ENCODE measurements at places on chromosomes 2 and 18.
A peak's percentile ranks its signal among the peaks of the same experiment; 100 is the strongest.

DNA sequence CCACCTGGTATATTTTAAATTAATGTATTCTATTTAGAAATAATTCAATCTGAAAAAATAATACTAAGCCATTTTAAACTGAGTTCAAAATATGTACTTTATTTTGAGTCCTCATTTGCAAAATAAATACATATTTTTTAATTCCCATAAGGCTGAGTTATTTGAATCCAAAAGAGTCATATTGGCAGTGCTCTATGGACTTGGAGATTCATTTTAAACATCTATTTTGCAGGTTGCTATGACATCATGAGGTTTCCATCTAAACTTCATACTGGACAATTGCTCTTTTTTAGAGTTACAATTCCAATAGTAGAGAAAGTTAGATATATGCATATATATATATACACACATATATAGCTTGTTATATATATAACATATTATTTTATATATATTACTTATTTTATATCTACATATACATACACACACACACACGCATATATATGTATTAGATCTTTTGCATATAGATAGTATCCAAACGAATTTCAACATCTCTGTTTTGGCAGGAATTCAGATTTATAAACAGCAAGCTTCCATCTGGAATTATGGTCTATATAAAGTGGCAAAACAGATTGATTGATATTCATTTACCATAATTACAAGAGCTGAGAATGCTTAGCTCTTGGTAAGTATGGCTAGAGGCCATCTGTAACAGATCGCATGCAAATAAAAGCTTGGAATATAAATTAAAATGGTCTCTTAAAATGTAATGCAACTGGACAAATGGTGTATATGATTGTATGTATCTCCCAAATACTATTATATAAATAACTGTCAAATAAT lies 34.9 kb downstream of the NOL4 start:
- no peak for DNase-seq

GRCh38 chr2:236820763-236821344 lies 251.2 kb downstream of the ACKR3 start:
- DNase-seq: no peak

DNA sequence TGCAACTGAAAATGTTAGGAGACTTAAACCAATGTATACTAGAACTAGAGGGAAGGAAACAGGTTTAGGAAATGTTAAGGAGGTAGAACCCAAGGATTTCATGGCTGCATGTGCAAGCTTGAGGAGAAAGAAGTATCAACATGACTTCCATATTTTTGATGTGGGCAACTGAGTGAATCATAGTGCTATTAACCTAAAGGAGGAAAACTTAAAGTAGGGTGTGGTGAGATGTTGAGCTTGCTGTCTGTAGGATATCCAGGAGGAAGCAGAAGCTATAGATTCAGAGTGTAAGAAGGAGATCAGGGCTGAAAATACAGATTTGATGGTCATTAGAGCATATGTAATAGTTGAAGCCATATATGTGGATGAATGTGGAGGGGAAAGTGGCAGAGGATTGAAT lies 31.5 kb downstream of the NDC80 start:
- no peak for DNase-seq

DNA sequence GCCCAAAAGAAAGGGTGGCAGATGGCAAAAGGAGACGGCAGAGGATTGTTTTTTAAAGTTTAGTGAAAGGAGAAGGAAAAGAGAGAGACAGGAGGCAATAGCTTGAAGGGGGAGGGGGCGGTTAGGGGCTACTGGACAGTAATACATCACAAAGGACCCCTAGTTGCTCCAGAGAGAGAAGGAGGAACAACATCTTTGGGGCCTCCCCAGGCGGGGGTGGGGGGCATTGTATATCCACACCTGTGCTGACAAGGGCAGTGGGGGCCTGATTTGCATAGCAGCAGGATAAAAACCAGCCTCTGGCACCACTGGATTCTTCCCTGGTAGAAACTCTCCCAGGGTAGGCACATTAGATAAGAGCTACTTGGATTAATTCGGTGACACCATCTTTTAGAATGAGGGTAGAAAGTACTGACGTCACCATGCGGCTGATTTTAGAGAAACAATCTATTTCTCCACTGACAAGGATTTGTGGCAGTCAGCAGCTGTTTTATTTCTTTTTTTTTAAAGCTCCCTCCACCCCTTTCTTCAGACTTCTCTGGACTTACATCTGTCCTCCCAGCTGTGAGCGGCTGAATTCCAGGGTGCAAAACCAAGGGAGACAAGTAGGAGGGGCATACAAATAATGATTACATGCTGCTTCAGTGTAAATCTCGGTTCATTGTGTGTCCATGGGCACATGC lies 199.8 kb upstream of the NRP2 start:
- no peak for DNase-seq

GRCh38 chr2:69979902-69980807 lies 18.7 kb upstream of the ASPRV1 start:
- DNase-seq: no peak

- no peak for DNase-seq
Measured at GRCh38 chr18:76499637-76500340, 4.7 kb upstream of the ZNF516 start.

DNA sequence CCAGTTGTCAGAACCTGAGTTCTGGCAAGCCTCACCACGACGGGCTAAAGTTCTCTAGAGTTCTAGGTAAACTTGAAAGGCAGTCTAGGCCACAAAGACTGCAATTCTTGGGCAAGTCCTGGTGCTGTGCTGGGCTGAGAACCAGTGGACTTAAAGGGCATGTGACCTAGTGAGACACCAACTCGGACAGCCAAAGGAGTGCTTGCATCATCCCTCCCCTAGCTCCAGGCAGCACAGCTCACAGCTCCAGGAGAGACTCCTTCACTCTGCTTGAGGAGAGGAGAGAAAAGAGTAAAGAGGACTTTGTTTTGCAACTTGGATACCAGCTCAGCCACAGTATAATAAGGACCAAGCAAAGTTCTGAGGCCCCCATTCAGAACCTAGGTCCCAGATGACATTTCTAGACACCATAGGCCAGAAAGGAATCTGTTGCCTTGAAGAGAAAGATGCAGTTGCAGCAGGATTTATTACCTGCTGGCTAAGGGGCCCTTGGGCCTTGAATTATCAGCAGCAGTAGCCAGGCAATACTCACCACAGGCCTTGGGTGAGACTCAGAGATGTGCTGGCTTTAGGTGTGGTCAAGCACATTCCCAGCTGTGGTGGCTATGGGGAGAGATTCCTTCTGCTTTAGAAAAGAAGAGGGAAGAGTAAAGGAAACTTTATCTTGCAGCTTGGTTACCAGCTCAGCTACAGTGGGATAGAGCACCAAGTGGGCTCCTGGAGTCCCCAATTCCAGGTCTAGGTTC lies 51.8 kb downstream of the UPP2 start:
- no peak for DNase-seq

GRCh38 chr2:176599796-176600485 lies 330.7 kb downstream of the MTX2 start:
- DNase-seq: no peak

GRCh38 chr2:218347172-218347571 lies 9.5 kb upstream of the CATIP start:
- DNase-seq: no peak

DNA sequence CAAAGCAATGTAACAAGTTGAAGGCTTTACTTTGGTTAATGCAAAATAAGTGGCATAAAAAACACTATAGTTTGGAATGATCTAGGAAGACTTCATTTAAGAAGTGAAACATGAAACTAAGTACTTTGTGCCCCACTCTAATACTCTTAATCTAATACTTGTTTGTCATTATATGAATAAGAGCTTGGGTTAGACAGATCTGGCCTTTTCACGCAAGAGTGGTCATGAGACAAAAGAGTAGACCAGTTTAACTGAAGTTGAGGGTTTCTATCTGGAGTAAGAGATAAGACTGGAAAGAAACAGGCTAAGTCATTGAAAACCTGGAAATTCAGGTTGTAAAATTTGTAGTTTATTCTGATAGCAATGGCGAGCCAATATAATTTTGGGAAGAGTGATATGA lies 2.8 kb downstream of the SLC30A6 start:
- DNase-seq: no peak

DNA sequence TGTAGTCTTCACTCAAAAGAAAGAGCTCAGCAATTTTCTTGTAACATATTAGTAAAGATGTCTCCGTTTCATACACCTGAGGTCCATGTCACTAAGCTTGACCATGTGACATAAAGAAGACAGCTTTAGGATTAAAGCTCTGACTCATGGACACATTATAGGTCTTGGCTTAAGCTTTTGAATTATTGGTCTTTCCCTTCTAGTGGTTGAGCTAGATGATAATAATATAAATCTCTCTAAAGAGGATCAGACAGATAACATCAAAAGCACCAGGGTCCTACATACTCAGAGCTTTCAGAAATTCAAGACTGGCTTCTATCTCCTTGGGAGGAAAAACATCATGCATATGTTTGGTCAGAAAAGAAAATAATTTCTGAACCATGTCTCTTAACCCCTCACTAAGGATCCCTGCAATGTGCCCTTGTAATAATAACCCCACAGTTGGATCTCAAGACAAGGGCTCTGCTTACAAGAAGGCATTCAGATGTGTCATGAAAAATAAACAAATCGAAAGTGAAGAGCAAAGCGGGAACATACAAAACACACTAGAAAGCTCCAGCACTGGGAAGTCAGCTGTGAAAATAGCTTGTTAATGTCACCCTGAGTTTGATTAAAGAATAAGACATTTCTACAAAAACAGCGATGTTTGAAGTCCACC lies 174.5 kb downstream of the PID1 start:
- no peak for DNase-seq

- DNase-seq: no peak
Measured at GRCh38 chr2:176768185-176768584, 444.4 kb upstream of the HNRNPA3 start.

- peak; percentile 14 for DNase-seq
Measured at GRCh38 chr2:44578471-44579093, 216.8 kb downstream of the CAMKMT start.

GRCh38 chr2:52070665-52071064 lies 1038.7 kb upstream of the NRXN1 start:
- no peak for DNase-seq

- no peak for DNase-seq
Measured at GRCh38 chr2:159617646-159618045, 1.3 kb upstream of the BAZ2B start.

- no peak for DNase-seq
Measured at GRCh38 chr2:1722692-1723091, 21.6 kb downstream of the PXDN start.

DNA sequence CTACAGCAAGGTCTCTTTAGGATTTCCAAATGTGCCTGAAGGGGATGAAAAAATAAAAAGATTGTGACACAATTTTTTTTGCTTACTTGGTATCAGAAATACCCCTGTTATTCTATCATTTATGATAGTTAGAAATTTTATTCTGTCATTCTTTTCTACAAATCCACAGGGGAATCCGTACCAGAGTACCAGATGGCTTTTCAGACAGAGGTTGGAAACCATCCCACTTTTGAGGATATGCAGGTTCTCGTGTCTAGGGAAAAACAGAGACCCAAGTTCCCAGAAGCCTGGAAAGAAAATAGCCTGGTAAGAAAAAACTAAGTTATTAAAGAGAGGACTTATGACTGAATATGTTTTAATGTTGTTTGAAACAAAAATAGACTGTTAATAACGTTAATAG lies 92.6 kb upstream of the FAM117B start:
- no peak for DNase-seq

DNA sequence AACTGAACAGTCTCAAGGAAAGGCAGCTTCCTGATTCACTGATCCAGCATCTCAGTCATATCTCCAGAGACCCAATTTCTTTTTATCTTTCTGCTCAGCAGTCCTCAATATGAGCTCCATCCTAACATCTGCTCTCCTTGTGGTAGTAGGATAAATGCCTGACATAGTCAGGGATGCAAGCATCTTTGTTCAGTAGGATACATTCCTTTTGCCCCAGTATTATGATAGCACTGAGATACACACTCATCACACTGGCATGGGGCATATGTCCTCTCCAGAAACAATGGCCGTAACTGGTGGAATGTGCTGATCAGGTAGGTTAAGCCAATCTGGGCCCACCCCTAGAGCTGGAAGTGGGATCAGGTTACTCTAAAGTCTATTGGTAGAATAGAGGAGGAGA lies 207.2 kb downstream of the ETAA1 start:
- DNase-seq: no peak

GRCh38 chr2:239898292-239898925 lies 126.7 kb downstream of the NDUFA10 start:
- no peak for DNase-seq

- no peak for DNase-seq
Measured at GRCh38 chr2:206856513-206856912, 82.8 kb upstream of the CPO start.
